ENCODE measurements at places on chromosomes 1 and 21. TPM values are rescaled to one million over a fixed set of nuclear protein-coding genes. Genes with fewer than 3 reads are reported as not detected.

Gene LY9
- 1.8 TPM for total RNA-seq

DNA sequence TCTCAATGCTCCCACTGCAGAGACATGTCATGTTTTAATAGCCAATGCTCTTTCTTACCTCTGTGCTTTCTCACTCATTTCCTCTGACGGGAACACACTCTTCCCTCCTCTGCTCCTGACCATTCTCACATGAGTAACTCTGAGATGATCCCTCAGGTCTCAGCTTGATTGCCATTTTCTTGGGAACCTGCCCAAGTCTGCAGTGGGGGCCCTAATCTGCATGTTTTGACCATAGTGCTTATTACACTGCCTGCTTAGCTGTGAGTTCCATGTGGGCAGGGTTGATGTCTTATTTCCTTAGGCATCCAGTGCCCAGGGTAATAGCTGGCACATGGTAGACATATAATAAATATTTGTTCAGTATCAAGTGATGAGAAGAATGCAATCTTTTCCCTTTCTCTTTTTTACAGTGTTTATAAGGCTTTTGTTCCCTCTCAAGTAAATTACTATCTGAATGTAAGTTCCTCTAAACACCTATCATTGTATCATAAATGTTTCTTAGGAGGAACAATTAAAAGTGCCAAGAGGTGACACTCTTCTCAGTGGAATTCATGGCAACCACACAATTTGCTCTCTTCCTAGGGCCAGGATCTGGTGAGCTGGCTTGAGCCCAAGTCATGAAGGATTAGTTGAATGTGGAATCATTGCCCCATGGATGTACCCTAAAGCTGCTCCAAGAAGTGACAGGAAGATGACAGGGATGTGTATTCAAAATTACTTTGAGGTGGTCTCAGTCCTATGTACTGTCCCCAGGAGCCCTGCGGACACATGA, 485.4 kb upstream of the USP24 start:
- DNase-seq: no peak

Gene DRAM2
- total RNA-seq: 73.9 TPM

DNA sequence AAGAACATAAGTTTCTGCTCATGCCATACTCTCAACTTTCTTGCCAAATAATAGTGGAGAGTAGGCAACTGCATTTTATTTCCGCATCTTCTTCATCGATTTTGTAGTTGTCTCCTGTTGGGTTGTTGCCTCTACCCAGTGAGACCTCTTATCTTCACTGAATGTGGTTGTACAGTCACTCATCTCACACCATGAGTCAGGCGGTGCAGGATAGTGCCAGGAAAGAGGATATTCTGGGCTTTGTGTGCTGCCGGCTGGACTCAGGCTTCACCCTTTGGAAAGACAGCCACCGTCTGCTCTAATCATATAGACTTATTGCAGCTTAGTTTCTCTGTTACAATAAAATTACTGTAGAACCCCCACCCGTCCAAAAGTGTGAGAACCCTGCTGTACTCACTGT, 154.3 kb upstream of the USP24 start:
- no peak for DNase-seq

- DNase-seq: no peak
These were observed 82.4 kb upstream of the HOOK1 start for GRCh38 chr1:59732214-59732955.

Gene ZNF281
- 18.2 TPM for total RNA-seq

GRCh38 chr1:193094112-193094511, 11.1 kb downstream of the GLRX2 start:
- DNase-seq: no peak

- DNase-seq: no peak
These were observed 252.4 kb downstream of the FGGY start for GRCh38 chr1:59549066-59549837.

DNA sequence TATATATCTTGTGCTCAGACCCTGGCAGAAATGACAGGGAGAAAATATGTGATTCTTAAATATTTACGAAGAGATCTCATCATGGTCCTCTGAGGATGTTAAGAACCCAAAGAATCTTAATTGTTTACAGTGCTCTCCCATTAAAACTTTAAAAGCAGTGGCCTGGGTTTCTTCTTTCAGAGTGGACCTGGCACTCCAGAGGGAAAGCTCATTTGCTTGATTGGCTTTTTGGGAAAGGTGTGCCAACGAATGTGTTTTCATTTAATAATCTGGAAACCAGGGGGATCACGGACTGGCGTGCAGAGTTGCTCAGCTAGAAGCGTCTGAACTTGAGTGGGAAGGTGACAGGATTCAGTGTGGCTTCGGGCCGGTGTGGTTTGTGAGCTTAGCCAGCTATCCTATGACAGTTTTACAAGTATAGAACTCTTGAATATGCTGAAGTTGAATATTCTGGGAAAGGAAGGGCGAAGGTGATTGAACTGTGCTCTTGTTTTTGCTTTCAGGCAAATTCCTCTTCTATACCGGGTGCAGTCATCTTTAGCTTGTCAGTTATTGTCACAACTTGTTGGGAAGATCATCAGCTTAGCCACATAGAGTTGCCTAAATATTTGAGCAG, 154.8 kb downstream of the C1orf21 start:
- no peak for DNase-seq

Gene PBX1
- 58.1 TPM for total RNA-seq

Gene RAB25
- total RNA-seq: 58.0 TPM

DNA sequence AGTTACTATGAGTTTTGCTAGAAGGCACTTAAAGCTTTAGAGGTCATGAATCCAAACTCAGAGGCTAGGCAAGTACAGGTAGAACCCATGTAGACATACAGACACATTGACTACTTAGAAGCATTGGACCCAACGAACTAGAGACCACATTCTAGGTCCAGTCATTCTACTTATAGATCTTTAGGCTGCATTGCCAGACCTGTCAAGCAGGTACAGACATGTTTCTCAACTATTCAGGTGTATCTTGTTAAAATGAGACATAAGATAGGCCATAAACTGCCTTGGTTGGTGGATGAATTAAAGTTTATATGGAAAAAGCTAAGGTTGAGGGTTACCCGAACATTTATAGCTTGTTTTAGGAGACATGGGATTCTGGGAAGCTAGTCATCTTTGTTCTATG, 6.5 kb downstream of the ZP4 start:
- no peak for DNase-seq

Data from lower lobe of right lung (tissue), 2 donors.